ENCODE measurements at places on chromosomes 13 and 19.

DNA sequence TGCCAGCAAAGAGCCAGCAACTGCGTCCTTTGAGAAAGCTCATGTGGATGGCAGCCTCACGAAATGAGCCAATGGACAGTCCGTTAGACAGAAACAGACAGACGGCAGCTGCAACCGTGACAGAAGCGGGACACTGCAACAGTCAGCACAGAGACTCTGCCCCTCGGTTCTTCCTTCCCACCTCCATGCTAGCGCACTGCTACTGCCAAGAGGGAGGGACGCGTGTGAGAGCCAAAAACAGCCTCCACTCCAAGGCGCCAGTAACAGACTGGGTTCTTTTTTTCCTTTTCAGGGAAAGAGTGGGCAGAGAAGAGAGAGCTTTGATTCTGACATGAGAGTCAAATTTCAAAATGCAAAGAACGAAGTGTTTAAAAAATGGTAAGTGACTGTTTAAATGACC is 77.5 kb downstream of the SERP2 start:
- no peak for DNase-seq

- no peak for DNase-seq
Observed at GRCh38 chr19:56321989-56322440, 7.4 kb upstream of the ZSCAN5A start.

- no peak for DNase-seq
Observed at GRCh38 chr13:62126400-62126799, 710.8 kb upstream of the PCDH20 start.

DNA sequence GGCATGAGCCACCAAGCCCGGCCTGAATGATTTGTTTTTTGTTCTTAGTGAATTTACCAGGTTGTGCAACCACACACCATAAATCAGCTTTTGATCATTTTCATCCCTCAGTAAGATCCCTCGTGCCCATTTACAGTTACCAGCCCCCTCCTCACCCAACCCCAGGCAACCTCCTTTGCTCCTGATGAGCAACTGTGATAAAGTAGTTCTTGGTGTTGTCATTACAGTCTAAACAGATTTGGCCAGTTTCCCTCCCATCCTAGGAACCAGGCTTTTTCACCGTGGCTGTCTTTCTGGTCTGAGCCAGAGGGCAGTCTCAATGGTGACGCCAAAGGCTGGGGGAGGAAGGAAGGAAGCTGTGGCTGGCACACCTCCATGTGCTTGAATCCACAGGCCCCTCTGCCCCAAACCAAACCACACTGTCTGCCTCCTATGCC is 61.2 kb upstream of the WDFY2 start:
- DNase-seq, result peak; percentile 78

GRCh38 chr13:51614350-51614786 is 30.1 kb downstream of the WDFY2 start:
- no peak for DNase-seq

DNA sequence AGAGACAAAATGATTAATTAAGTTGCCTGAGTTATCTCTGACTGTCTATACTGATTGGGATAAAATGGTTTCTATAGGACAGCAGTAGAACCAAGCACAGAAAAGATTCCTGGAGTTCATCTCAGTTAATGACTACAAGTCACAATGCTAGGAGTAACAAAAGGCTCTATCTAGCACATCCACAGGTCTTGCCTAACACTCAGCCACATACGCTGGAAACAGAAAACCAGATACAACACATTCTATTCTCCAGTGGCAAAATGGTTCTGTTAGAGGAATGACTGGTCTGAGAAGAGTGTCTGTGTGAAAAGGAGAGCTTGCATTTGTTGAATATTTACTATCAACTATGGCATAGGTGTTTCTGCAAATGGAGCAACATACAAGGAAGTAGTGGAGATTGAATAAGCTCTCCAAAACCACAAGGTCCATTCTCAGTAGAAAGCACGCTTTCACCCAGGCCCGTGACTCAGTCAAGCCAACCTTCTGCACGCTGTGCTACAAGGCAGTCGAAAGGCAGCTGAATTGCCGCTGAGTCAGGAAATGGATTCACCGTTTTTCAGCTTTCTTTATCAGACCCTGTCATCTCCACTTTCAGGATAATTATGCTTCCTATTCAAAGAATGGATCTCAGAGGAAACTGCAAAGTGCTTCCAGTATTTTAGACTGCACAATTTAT is 761.5 kb downstream of the EFNB2 start:
- DNase-seq, result peak; percentile 97

GRCh38 chr19:39498798-39499642 is at the start of gene DLL3:
Gene DLL3, plus strand, starts transcription at chr19:39498947. Its CDS starts 28 bp downstream, at chr19:39498975.
- DNase-seq, result peak; percentile 68

DNA sequence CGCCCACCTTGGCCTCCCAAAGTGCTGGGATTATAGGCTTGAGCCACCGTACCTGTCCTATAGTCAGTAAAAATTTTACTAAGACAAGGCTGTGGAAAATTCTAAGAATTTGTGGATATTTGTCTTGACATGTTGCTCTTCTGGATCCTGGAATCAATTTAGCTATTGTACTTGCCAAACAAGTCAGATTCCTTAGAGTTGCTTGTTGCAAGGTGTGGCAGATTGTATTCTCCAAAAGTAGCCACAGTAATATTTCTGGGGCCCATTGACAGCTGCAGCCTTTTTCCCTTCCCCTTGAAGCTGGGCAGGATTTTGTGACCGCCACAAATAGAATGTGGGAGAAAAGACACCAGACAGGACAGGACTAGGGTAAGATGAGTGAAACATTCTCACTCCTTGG is 98.8 kb upstream of the TMTC4 start:
- DNase-seq, result no peak

GRCh38 chr19:31119951-31120690 is 229.1 kb downstream of the TSHZ3 start:
- DNase-seq, result no peak

- DNase-seq, result peak; percentile 97
Observed at GRCh38 chr19:58154679-58155648, 4.4 kb upstream of the ZNF329 start.

GRCh38 chr13:31200637-31200971 is 829 bp downstream of the B3GLCT start:
- DNase-seq, result peak; percentile 80

GRCh38 chr19:42330241-42330711 is 4.8 kb downstream of the MEGF8 start:
- DNase-seq, result no peak

DNA sequence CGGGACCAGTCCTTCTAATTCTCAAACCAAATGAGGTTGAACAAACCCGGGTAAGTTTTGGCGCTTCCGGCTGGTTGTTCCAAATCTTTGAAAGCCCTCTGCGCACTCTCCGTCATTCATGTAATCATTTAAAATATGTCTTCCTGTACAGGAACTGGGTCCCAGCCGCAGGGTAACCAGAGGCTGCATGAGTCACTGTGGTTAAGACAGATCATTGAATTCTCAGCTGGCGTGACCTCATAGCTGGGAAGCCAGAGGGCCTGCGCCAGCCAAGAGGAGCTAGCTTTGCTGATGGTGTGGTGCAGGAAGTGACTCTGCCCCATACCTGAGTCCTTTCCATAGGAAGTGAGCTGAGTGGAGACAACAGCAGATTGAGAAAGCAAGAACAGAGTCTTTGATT is 135.2 kb downstream of the TSHZ3 start:
- peak; percentile 94 for DNase-seq

DNA sequence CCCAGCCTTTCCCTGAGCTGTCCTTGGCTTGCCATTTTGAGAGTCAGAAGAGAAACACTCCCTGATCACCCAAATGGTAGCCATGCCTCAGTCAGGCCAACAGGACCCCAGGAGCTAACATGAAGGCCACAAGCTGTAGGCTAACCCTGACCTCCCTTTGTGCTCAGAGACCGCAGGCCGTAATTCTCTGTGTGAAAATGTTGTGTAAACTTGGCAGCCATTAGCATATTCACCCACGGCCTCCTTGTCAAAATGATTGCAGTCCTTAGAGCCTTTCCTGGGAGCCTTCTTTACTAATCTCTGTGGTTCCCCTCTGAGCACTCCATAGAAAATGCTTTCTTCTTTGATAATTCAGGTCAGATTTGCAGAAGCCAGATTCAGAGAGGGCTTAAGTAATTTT is 418.9 kb downstream of the COG6 start:
- DNase-seq, result no peak

DNA sequence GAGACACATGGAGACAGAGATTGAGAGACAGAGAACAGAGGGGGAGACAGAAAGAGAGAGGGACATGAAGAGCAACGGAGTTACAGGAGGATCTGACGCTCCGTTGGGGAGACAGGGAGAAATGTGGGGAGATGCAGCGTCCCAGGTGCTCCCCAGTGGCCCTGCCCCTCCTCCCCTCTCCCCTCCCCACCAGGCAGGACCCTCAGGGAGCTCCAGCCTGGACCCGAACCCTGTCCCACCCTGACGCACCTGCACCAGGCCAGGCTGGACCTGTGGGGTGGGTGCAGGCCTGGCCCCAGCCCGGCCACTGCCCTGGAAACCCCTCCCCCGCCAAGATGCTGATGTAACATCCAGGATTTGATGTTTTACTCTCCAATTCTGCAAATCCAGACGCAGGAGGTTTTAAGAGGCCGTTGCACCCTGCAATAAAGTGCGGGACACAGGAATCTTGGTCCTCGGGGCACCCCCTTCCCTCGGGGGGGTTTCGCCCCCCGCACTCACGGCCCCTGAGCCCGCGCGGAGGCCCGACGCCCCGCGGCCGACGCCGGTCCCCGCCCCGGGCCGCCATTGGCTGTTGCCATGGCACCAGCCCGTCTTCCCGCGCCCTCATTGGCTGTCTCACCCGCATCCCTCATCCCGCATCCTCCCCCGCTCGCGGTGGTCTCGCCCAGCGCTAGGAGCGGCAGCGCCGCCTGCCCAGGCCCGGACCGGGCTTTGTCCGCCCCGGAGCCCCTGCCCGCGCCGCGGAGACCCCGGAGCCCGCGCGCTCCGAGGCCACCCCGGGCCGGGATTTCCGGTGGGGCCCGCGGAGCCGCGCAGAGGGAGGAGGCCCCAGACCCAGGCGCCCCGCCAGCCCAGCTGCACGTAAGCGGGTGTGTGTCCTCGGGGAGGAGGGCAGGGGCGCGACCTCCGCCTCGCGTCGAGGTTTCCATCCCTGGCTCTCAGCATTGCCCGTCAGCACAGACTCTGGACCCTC is at the start of gene APC2:
TSS of gene APC2 (plus strand) at position 655 of the 976 bp plus-strand sequence. CDS start 2,881 bp downstream, outside the sequence.
- no peak for DNase-seq

DNA sequence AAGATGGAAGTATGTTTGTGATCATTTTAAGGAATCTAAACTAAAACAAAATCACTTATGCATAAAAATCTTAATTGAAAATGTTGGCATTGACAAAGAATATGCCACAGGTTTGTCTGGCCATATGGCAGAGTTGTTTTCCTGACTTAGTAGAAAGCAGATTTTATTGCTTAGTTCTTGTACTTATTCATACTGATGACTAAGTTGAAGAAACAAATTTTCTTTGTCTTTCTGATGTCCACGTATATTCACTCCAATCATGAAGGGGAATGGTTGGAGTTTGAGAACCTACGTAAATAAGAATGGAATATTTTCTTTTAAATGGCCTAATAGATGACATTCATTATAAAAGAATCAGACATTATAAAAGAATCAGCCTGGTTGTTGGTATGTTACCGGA is 8.0 kb upstream of the GPC6 start:
- no peak for DNase-seq

- no peak for DNase-seq
Observed at GRCh38 chr13:32822771-32823170, 193.5 kb upstream of the KL start.

- DNase-seq, result peak; percentile 29
Observed at GRCh38 chr13:111944171-111944583, 122.8 kb upstream of the SOX1 start.

- DNase-seq, result no peak
Observed at GRCh38 chr13:77860507-77860981, 58.1 kb downstream of the EDNRB start.

DNA sequence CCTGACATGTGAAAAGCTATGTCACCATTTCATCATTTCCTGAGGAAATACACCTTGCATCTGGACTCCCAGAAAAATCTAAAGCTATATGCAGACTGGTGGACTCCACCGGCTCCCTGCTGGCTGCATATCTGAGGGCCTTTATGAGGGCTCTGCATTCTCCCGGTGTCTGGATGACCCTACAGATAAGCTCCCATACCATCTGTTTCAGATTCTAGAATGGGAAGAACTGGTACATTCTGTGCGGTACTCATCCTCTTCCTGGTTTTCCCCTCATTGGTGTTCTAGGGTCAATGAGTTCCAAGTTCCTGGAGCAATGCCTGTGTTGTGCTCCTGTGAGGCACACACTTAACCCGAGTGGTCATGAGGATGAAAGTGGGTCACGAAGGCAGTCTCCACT is 60.4 kb downstream of the COL4A1 start:
- DNase-seq, result no peak
